NCI-H1092 (cell line): ENCODE measurements at places on chromosomes 1 and 21.

- no peak for DNase-seq
Measured at GRCh38 chr1:32683397-32683796, 19.2 kb downstream of the SYNC start.

DNA sequence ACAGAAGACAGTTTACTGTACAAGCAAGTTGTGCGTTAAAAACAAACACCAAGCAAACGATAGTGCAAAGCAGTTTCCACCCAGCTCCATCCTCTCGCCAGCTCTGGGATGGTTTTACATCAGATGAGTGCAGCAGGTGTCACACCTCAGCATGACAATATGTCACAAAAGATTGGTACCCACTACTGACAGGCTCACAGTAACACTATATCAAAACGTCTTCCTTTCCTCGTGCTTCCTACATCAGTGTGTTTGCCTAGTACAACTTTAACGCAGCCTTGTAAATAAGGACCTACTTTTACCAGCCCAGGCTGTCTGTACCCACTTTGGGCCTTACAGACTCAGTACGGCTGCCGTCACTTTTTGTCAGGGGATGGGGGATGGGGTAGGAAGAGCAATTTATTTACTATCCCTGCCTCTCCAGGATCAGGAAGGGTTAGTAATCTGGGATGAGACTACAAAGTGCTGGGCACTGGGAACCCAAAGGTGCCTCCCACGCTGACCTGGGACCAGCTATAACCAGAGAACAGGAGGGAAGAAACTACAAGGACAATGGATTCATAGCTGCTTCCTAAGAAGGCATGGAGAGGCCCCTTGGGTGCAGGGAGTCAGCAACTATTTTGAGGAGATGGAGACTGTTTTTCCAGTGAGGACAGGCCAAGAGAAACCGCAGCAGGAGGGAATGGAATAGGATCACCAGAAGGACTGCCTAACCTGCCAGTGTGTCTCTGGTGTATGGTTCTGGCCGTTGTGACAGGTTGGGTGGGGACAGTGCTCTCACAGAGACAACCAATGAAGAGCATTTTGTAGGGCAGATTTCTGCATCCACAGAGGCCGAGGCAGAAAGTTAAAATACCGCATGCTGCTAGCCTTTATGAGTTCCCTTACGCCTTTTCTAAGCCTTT is 30.2 kb downstream of the RUNX3 start:
- no peak for DNase-seq

- DNase-seq: no peak
Measured at GRCh38 chr1:17162941-17163340, 42.0 kb upstream of the PADI1 start.

- DNase-seq: no peak
Measured at GRCh38 chr1:67338642-67339041, 31.0 kb downstream of the IL12RB2 start.

GRCh38 chr1:230747127-230747730 is at the start of gene CAPN9:
CAPN9 (plus strand) TSS chr1:230747388; CDS start chr1:230747497, 109 bp downstream.
- no peak for DNase-seq

DNA sequence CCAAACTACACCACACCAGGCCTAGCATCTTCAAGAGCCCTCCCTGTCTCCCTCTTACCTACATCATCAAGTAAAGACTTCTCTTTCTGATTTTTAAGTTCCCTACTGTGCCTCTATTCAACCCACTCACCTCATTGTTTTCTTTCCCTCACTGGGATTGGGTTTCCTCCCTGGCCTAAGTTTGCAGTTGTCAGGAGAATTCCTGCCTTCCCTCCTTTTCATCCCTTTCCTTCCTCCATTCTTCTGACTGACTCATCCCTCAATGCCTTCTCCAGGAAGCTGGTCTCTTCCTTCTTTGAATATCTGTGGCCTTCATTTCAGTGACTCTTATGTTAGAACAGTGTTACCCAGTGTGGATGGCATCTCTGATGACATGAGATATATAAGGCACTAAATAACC is 139.9 kb upstream of the KIAA0040 start:
- DNase-seq: no peak

DNA sequence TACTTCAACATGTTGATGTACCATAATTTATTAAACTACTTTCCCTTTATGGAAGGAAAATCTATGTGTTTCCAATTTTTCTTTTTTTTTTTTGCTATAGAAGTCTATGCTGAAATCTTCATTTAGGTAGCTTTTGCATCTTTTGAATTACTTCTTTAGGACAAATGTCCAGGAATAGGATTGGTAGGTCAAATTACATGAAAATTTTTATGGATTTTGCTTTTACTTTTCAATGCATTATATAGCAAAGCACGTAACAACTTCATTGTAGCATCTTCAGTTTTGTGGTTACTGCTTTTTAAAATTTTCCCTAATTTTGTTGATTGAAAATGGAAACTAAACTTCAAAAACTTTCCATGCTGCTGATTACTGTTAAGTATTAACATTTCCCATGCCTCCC is 12.0 kb upstream of the PLA2G2C start:
- DNase-seq: no peak

GRCh38 chr1:153771261-153771660 is 3.9 kb upstream of the SLC27A3 start:
- no peak for DNase-seq

GRCh38 chr1:34808051-34808810 is 15.4 kb downstream of the GJA4 start:
- DNase-seq: no peak

DNA sequence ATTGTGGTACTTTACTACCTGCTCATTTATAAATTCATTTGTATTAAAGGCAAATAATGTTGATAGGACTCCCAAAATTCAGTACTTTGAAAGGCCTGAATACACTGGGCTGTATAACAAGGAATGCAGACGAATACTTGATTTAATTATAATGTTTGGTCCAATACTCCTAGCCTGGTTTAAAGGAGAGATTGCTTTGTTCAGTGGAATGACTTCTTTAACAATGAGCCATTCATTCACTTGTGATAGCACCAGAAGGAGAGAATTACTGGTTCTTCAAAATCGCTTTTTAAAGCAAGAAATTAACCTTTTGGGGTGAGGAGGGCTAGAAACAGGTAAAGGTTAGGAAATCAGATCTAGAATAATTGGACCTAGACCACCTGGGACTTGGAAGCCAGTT is 28.3 kb upstream of the ENAH start:
- no peak for DNase-seq

DNA sequence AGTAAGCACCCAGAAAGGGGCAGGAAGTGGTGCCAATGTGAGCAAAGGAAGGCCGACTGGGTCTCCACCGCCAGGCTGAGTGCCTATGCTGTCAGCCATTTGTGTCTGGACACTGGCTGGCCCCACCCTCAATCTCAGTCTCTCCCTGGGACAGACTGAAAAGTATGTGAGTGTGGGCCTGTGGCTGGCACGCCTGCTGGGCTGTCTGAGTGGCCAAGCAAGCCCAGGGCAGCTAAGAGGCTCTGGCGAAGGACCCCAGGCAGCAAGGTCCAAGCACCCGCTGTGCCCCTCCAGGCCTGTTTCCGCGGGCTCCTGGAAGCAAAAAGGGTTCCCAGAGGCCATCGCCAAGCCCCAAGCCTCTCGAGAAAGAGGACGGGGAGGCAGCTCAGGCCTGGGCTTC is 93.3 kb upstream of the VAMP3 start:
- DNase-seq: no peak

- no peak for DNase-seq
Measured at GRCh38 chr1:187655104-187655503, 826.4 kb downstream of the PLA2G4A start.

DNA sequence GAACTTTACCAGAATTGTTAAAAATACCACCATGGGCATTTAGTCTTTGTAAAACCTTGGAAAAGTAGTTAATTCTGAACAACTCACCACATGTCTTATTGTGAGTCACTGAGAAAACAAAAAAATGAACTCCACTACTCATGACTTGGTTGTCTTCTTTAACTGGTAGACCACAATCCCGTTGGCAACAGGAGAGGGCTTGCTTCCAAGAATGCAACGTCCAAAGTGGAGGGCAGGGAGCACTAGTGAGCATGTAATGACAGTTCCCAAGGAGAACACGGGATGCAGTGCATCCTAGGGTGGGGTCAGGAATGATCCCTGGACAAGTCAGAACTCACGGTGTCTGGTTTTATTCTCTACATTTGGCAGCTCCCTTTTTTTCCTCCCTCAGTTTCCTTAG is 15.2 kb upstream of the HMCN1 start:
- no peak for DNase-seq

DNA sequence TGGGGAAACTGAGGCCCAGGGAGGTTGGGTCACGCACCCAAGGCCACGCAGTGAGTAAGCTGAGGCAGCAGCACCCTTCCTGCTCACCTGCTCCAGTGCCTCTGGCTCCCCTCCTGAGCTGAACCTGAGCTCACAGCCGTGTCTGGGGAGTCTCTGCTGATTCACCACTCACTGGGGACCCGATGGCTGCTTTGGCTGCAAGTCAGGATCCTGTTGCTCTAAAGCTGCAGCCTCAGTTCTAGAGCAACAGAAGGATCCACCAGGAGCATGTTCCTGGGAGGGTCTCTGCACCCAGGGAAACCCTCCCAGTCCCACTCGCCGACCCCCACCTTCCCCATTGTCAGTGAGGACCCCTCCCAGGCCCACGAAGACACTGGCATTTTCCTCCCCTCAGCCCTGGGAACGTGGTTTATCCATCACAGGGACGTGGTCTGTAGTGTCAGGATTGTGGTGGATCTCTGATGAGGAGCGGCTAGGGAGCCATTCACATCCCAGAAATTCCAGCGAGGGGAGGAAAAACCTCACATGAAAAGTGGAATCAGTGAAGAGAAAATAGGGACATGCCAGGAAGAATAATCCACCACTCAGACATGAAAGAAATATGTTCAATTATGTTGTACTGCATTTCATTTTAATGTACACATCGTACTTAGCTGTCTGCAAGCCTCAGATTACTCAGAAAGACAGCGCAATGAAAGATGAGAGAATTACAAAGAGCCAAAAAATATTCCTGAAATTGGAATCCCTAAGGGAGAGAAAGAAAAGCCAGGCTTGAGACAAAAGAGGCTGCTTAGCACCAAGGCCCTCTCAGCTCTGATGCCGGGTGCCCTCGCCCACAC is 447.2 kb downstream of the MATN1 start:
- DNase-seq: no peak

- no peak for DNase-seq
Measured at GRCh38 chr21:45607909-45608295, 35.6 kb upstream of the PCBP3 start.

GRCh38 chr1:34164771-34165391 is at the start of gene CSMD2:
CSMD2 (minus strand) TSS chr1:34165230; CDS start chr1:34165097, 133 bp downstream.
- peak; percentile 81 for DNase-seq

DNA sequence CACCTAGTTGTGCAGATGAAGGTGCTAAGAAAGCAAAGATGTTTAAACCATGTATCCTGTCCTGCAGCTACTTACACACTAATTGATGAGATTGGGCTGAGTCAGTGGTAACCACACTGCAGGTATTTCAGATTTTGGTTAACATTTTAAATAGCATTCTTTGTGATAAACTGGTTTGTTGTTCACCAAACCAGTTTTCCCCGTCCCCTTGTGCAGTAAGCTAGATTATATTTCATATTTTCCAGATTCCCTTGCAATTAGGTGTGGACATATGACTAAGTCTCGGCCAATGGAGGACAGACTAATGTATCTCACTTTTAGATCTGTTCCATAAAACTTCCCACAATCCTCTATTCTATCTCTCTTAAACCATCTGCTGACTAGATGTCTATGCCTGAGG is 320.4 kb downstream of the RWDD3 start:
- DNase-seq: no peak

DNA sequence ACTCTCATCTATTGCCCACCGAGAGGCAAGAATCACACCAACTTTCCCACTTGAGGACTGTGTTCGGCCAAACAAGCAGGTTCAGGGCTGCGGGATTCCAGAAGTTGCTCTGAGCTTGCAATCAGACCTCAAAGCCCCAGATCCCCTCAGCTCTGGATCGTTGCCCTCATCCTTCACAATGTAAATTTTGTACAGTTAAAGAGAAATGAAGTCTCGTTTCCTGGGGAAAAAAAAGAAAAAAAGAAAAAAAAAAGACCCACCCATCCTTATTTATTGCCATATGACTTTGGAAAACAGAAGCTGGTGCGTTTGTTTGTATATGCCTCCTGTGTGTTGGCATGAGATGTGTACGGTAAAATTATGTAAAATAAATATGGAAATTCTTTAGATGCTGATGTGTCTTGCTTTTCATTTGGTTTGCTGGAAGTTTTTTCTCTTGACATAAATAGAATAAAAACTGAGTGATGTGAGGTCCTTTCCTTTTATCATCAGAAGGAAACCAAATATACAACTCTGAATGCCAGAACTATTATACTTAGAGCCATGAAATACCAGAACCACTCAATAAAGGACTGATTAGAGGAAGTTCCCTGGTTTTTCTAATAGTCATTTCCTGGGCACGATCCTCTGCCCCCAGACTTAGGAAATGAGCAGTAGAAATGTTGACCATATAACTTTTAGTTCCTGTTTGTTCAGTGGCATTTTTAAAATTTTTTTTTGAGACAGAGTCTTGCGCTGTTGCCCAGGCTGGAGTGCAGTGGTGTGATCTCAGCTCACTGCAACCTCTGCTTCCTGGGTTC is 48.7 kb downstream of the LHX4 start:
- DNase-seq: no peak

DNA sequence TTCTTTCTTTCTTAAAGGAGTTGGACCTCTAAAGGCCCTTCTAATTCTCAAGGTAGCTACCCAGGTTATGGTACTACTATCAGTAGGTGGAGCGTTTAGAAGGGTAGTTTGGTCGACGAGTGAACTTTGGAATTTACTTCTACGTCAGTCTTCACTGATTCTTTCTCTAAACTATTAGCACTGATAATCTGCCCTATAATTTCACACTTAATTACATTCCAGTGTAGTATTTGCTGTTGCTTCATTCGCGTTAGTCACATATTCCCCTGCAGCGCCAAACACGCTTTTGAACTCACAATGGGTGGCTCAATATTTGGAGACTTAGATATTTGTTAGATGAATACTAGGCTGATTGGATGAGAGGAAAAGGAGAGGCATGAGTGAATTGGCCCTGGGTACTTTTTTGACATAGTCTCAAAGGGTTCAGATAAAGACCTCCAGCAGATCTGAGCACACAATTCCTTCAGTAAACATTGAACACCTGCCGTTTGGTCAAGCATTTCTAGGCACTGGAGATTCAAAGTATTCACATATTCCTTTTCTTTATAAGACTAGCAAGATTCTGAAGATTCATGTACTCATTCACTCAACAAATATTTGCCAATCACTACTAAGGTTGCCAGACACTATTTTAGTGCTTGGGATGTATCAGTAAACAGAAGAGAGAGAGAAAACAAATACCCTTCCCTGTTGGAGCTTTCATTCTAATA is 929 bp upstream of the FOXJ3 start:
- peak; percentile 76 for DNase-seq

GRCh38 chr1:117051224-117052064 is 8.7 kb upstream of the TTF2 start:
- no peak for DNase-seq
